ENCODE measurements at places on chromosomes 4 and X.

- no peak for DNase-seq
Measured at GRCh38 chrX:11724122-11725017, 33.7 kb upstream of the MSL3 start.

DNA sequence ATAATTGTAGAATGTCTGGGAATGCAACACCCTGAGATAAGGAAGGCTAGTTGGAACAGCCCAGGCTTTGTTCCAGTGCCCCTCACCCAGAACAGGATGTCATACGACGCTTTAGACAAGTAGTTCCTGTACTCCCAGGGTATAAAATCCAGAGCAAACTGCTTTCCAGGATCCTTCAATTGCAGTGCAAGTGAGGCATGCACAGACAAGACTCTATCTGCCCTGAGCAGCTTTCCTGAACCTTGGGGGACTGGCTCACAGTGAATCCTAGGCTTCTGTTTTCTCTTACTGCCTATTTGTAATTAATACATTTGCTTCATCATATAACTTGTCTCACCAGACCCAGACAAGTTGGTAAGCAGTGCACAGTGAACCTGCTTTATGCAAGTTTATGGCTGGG lies 48.4 kb upstream of the IL9R start:
- DNase-seq = no peak

- no peak for DNase-seq
Measured at GRCh38 chr4:142408003-142408441, 438.1 kb downstream of the INPP4B start.

DNA sequence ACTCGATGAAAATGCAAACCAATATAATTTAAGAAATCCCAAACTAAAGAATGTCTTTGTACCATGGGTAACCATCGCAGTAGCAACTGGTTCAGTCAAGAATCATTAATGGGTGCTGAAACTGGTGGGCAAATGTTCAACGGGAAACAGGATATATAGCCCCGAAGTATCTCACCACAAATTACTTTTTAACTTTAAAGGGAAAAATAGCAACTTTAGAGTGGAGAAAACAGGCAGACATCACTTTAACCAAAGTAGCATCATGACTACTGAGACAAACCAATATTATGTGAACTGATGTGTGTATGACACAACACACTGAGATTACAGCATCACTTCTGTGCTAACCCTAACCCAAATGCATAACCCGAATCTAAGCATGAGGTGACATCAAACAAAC lies 33.8 kb upstream of the SLAIN2 start:
- no peak for DNase-seq

Measured in stimulated activated CD4-positive, alpha-beta T cell treated with anti-CD3 and anti-CD28 coated beads, TNF-alpha, amount 100 ng/mL, for 1 hour (primary cell).